Neural progenitor cell (in vitro differentiated cells): ENCODE measurements at places on chromosomes 11 and 22.

DNA sequence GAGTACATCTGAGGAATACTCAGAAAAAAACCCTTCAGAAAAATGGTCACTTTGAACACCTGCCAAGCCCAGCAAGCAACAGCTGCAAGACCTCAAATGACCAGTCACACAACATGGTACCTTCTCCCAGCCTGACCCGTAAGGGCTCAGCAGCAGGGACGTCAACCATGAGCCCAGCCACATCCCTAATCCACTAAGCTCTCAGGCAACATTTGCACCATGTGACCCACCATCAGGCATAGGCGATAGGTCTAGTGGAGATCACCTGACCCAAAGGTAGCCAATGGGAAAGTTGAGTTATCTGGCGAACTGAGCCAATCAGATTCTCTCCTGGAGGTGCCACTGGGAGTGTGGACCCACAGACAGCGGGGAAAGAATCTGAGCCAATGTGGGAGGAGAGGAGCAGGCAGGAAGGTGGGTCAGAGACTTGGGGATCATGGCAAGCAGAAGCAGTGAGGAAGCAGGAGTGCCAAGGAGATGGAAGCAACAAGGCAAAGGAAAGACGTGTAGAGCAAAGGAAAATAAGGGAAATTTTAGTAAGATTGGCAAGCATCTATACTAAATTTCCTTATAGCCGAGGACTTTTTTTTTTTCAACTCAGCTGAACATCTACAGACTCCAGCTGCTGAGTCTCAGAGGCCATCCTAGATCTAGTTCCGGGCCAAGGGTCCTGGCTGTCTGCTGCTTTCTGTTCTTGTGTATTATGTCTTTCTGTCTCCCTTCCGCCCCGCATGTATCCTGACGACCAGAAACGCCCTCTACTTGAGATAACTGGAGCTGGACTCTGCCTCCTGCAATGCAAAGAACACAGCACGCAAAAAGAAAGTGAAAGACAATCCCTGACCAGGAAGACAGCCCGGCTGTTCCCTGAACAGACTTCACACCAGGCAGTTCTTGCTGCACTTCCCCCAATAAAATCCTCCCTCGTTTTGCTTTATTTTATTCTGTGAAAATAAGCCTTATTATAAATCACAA, 11.0 kb upstream of the PLAAT2 start:
- DNase-seq: no peak

DNA sequence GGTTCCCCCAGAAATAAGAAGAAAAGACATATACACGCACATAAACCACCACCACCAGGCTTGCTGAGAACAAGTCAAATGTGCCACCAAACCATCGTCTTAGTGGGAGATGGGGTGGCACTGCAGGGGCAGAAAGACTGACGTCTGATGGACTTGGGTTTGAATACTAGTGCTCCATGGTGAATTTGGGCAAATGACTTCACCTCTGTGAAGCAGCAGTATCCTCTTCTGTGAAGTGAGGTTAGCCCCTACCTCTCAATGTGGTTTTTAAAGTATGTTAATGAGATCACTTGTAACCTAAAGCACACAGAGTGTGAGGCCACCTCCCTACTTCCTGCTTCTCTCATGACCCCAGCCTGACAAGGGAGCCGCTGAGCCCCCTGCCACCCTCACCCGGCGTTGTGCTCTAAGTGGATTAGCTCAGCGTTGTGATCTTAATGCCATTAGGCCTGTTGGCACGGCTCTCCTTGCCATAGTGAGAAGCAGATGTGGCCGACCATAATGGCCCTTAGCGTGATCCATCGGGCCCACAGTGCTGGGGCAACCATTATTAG, 14.4 kb downstream of the ZBTB16 start:
- DNase-seq: peak; percentile 36

- no peak for DNase-seq
Observed at GRCh38 chr11:11250470-11250869, 102.6 kb downstream of the CSNK2A3 start.

- DNase-seq: no peak
Observed at GRCh38 chr22:45763236-45763624, 91.6 kb downstream of the ATXN10 start.

- no peak for DNase-seq
Observed at GRCh38 chr11:128965485-128965884, 22.8 kb upstream of the TP53AIP1 start.

GRCh38 chr11:24635588-24636290, 138.9 kb downstream of the LUZP2 start:
- DNase-seq: no peak

- DNase-seq: no peak
Observed at GRCh38 chr11:6110011-6110410, 2.5 kb downstream of the OR56B4 start.

DNA sequence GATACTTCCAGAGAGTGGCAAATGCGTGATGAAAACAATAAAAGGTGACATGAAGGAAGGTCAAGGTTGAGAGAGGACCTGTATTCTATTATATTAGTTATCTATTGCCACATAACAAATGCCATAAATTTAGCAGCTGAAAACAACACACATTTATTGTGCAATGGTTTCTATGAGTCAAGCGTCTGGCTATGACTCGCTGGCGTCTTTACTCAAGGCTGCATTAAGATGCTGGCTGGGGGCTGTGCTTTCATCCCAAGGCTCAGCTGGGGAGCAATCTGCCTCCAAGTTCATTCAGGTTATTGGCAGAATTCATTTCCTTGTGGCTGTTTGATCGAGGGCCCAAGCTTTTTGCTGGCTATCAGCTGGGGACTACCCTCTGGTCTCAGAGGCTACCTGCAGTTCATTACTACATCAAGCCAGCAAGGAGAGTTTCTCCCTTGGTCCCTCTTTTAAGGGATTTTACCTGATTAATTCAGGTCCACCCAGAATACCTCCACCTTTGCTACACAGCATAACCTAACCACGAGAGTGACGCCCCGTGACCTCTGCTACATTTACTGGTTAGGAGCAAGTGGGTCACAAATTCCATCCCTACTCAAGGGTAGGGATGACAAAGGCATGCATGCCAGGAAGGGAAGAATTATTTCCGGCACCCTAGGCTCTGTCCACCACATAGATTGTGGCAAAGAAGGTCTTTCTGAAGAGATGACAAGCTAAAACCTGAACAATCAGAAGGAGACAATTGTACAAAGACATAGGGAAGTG, 549.1 kb downstream of the MN1 start:
- no peak for DNase-seq

DNA sequence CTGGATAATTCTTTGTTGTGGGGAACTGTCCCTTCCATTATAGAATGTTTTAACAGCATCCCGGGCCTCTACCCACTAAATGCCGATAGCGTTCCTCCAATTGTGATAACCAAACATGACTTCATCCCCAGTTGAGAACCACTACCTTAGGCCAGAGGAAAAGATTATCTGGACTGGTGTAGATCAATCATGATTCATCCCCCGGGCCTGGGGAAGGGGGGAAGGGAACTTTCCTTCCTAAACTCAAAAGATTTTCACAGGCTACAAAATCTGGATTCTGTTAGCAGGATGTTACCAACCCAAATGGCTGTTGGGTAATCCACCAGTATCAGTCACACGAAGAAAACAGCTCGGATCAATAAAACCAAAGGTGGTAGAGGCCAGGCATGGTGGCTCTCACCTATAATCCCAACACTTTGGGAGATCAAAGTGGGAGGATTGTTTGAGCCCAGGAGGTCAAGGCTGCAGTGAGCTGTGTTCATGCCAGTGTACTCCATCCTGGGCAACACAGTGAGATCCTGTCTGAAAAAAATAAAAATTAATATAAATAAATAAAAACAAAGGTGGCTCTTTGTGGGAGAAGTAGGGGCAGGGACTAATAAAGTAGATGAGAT, 10.1 kb downstream of the CTR9 start:
- no peak for DNase-seq

- DNase-seq: no peak
Observed at GRCh38 chr22:33035272-33035863, 22.8 kb downstream of the SYN3 start.
